ENCODE measurements at places on chromosomes 6 and 20.

DNA sequence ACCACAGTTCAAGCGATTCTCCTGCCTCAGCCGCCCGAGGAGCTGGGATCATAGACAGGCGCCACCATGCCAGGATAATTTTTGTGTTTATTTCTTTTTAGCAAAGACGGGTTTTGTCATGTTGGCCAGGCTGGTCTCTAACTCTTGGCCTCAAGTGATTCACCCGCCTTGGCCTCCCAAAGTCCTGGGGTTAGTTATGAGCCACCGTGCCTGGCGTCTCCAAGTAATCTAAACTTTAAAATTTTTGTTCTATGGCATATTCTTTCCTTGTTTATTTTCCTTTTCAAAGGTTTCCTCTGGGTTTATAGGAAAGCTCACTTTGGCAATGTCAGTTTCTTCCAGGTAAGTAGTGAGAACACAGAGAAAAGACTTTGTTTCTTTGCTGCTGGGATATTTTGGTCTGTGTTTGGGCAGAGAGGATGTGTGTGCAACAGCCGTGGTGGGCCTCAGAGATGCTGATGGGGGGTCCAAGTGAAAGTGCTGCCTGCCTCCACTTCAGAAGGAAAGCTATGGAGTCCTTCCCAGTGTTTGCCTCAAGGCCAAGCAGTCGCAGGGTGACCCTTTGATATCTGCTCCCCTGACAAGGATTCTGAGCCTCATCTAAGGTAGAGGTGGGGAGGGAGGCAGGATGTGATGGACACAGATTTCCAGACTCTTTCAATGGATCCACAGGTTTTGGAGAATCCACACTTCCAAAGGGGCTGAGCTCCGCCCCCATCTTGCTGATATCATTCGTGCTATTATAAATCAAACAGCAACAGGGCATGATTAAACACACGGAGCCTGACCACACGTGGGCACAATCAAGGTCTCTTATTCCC lies 2.3 kb downstream of the LRP11 start:
- DNase-seq: no peak

- DNase-seq: no peak
These were observed 59.2 kb upstream of the DUSP22 start for GRCh38 chr6:232982-233640.

- peak; percentile 90 for DNase-seq
These were observed 69.6 kb downstream of the JAG1 start for GRCh38 chr20:10603971-10604864.

DNA sequence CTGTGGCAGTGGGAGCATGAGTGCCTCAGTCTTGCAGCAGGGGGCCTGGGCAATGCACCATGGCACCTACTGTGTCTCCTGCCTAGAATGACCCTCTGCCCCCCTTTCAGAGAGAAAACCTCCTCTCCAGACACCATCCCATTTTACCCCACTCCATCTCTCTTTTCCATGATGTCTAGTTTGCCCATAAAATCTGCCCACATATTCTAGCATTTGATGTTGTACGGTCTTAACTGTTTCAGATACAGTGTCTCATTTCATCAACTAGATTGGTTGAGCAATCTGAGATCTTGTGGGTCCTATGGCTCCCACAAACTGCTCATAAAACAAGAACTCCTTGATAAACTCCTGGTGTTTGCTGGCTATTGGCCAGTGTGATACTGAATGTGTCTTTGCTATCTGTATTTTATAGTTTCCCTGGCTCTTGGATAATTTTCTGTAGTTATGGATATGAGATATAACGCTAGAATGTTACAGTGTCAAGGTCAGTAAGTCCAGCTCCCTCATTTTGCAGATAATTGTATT lies 8.1 kb downstream of the PNPLA1 start:
- no peak for DNase-seq

- DNase-seq: no peak
These were observed 229.3 kb downstream of the FARS2 start for GRCh38 chr6:5490501-5491069.

DNA sequence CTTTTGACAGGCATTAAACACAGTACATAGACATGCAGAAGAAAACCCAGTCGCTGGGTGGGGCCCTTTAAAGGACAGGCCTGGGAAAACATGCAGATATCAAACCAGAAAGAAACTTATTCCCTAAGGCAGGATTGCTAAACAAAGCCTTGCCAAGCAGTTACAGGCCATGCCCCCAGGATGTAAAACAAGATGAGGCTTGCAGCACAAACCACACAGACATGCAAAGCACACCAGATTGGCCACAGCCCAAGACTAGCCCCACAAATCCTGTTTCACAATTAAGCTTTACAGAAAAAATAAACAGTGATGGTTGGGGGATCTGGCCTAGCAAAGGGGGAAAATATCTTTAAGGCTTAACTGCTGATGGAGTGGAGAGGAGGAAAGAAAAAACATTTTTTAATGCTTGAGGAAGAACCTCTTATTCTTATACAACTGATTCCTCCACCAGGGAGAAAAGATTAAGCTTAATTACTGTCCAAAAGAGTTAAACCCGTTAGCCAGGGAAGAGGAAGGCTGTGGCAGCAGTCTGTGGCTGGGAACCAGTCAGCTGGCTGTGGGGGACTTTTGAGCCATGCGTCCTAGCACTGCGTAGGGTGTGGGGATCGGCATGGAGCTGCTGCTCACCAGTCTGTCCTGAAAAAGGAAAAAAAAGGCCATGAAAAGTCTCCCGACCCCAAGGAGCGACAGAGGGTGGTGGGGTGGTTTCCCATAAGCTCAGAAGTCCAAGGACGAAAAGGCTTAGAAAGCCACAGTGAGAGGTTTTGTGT lies 28.4 kb downstream of the COL19A1 start:
- DNase-seq: peak; percentile 76

- DNase-seq: no peak
These were observed 162.0 kb upstream of the ECI2 start for GRCh38 chr6:4297348-4297747.

DNA sequence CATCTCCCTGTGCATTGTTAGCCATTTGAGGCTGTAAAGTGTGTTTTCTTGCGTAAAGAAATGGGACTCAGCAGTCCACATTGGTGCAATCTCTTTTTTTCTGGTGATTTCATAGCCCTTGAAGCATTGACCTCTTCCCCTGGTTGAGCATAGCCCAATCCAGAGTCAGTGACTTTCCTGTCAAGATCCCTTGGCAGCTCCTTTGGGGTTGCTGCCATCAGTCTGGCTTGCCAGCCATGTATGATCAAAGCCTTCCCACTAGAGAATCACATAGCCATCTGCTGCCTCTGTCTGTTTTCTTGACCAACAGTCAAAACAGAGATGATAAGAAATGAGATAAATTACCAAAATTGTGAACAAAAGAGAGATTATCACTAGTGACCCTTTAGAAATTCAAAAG lies 19.6 kb downstream of the HLA-A start:
- no peak for DNase-seq

- DNase-seq: peak; percentile 64
These were observed 99.8 kb upstream of the FOXA2 start for GRCh38 chr20:22684072-22684762.
